ENCODE measurements at places on chromosomes 5 and 9.

DNA sequence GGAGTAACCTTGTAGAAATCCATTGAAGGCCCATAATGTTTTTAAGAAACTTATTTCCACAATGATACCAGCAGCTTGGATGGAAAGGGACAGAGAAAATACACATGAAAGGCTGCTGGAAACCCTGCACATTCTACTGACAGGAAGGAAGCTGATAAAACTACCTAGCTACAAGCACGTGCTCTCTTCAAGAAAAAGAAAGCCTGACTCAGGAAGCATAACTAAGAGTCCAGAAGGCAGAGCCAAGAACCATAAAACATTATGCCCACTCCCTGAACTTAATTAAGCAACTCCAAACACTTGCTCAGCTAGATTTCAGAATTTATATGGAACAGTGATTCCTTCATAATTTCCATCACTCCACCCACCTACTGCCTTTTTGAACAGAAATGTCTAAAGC is 430.8 kb downstream of the SEMA5A start:
- DNase-seq: no peak

DNA sequence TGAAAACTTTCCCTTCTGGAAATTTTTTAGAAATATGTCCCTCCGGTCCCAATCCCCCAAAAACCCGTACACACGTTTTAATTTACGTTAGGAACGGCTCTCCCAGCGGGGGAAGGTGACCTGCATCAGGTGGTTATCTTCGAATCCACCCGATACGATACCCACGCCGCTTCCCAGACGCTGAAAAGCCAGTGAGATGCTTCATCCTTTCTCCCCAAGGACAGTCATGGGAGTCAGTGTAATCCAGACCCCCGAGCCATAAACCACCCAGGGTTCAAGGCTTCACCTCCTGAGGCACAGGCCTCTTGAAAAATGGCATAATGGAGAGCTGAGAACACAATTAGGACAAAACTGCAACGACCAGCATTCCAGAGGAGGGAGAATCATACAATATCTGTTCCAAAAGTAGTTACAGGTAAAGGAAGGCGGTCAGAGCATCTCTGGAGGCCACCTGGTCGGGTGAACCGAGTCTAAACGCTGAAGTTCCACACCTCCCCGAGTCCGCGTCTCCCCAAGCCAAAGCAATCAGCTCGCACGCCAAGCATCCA is 857 bp downstream of the FAM169A start:
- DNase-seq: no peak

DNA sequence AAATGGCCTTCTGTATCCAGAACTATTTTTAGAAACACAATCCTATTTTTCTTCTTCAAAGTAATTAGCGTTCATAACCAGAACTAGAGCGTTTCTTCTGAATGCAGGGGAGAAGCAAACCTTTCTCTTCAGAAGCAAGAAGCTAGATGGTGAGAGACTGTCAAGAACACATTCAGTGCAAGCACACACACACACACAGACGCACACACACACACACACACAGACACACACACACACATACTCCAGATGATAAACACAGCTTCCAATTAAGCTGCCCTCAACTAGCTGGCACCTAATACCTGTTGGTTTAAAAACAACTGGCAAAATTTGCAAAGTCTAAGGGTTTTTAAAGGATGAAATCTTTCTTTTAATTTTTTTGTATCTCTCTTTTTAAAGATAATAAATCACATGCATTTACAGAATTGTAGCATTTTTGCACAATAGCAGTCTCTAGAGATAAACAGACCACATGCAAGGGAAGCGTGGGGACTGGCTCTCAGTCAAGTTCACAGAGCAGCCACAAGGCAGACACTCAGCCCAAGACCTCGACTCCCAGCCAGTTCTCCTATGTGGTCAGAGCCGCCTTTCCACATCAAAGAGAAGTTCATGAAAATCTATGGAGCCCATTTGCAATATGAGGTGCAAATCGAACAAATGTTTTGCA is 138.5 kb downstream of the TTLL11 start:
- no peak for DNase-seq

GRCh38 chr9:107710953-107711352 is 221.4 kb upstream of the KLF4 start:
- DNase-seq: no peak

- DNase-seq: no peak
These were observed 150.1 kb downstream of the MEF2C start for GRCh38 chr5:88732862-88733261.

DNA sequence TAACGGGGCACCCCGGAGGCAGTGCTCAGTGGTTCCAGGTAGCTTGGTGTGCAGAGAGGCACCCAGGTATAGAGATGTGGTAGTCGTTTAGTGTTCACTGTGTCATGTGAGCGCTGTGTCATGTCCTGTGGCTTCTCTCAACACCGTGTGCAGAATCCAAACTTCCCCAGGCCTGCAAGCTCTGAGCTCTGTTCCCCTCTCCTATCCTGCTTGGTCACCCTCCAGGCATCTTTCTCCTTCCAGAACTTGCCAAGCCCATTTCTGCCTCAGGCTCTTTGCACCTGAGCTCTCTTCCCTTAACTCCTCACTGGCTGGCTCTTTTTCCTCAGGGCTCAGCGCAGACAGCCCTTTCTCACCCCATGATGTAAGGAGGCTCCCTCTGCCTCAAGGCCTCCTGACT is 64.8 kb downstream of the CARTPT start:
- DNase-seq: no peak
